ENCODE measurements at places on chromosomes 4 and X. TPM values are rescaled to one million over a fixed set of nuclear protein-coding genes. Genes with fewer than 3 reads are reported as not detected.

- DNase-seq, result no peak
Measured at GRCh38 chr4:17823871-17824669, 13.3 kb downstream of the NCAPG start.

The RPS6KA6 gene
- total RNA-seq, result 11.2 TPM

GRCh38 chrX:132967049-132967448, 8.6 kb upstream of the HS6ST2 start:
- no peak for DNase-seq

DNA sequence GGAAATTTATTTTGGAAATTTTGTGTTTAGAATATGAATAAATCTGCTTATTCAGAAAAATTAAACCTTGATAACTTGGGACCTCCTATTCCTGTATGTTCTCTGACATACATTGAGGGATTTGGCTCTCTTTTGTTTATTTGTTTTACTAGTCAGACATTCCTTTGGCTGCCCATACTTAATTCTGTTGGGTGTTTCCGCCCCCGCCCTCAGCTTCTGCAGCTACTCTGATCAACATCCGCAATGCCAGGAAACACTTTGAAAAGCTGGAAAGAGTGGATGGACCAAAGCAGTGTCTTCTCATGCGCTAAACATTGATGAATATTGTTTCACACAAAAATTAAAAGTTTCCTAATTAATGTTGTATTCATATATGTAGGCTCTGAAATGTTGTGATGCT, 40.5 kb downstream of the RRAGB start:
- DNase-seq, result no peak

The REPS2 gene
- total RNA-seq, result 5.0 TPM

DNA sequence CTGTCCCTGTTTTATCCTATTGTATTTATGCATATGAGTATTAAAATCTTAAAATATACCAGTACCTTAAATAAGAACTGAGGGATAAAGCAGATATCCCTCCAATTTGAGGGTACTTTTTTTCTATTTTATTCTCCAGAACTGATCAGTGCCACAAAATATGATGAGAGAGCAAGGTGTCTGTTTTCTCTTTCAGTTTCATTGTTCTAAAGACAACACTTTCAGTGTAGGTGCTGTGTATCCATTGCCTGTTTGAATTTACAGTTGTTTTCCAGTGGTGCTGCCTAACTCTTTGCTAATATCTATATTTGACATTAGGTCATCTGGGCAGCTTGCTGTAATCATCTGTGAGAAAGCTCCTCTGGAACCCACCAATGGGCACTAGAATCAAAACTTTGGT, 394.7 kb downstream of the IL1RAPL1 start:
- no peak for DNase-seq

DNA sequence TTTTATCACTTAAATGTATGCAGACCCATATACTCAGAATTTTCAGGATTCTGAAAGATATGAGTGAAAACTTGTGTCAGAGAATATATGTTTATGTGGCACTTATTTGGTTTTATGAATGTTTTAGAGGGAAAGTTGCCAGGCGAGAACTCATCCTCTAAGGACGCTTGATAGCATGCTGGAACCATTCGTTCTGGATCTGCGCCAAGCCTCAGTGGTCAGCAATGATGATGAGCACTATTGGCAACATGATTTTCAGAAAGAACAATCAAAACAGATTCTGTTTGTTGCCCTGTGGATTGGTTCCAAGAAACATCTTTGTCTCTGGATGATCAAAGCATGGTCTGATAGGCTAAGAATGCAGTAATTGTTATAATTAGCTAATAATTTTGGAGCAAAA, 32.1 kb upstream of the RAPGEF2 start:
- DNase-seq, result no peak
